ENCODE measurements at places on chromosomes 11 and 22.

- no peak for DNase-seq
Measured at GRCh38 chr22:33796494-33796893, 123.8 kb downstream of the LARGE1 start.

DNA sequence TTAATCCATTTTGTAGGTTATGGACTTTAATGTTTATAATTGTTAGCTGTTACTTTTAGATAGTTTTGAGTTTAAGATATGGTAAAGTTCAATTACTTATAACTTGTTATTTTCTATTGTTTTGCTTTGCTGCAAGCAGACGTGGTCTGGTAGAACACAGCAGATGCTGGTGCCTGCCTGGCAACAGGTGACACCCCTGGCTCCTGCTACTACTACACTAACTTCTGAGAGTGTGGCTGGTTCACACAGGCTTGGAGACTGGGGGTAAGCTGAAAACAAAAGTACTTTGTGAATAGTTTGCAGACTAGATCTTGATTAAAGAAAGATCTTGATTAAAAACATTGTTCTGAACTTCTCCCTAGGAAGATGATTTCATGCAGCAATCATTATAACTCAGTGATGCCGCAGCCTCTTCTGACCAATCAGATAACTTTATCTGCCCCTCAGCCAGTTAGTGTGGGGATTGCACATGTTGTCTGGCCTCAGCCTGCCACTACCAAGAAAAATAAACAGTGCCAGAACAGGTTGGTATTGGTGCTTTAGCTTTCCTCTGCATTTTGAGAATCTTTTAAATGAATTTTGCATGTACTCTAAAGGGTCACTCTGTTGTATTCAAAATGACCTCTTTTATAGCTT lies 90.4 kb downstream of the HIPK3 start:
- DNase-seq: no peak

DNA sequence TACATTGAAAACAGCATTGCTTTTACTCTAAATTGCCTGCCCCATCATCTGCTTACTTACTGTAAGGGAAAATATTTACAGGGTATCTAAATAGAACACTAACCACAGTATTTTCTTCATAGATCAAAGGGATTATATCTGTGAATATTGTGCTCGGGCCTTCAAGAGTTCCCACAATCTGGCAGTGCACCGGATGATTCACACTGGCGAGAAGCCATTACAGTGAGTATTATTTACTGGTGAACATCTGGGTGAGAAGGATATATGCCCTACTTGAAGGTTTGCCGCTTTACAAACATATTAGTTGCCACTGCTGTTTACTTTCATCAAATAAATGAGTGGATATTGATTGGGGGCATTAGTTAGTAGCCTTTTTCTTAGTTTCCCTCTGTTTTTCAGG lies 5.9 kb upstream of the CNTF start:
- DNase-seq: peak; percentile 92

DNA sequence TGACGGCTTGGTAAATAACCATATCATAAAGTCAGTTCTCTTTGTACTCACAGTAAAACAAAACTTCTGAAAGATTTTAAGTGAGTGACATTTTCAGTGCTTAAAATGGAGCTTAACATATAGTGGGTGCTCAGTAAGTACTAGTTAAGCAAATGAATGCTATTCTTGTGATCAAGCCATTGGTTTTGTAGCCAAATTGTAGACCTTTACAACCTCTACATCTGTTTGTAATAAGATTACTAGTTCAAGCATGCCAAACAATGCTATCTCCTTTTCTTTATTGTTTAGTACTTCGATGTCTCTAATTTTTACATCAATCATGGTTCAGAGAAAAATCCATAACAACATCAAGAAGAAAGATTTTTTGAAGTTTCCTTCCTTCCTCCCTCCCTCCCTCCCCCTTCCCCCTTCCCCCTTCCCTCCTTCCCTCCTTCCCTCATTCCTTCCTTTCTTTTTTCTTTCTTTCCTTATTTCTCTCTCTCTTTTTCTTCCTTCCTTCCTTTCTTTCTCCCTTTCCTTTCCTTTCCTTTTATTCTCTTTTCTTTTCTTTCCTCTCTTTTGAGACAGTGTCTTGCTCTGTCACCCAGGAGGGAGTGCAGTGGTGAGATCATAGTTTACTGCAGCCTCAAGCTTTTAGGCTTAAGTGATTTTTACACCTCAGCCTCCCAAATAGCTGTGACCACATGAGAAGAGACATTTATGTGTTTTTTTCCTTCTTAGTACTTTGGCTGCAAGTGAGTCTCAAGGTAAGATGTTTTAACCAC lies 5.7 kb upstream of the OR51B4 start:
- DNase-seq: no peak

GRCh38 chr11:126433244-126433846 lies 77.9 kb downstream of the ST3GAL4 start:
- DNase-seq: no peak

- no peak for DNase-seq
Measured at GRCh38 chr22:45783690-45784089, 112.1 kb downstream of the ATXN10 start.

- DNase-seq: no peak
Measured at GRCh38 chr22:47419239-47419638, 656.8 kb downstream of the TBC1D22A start.

DNA sequence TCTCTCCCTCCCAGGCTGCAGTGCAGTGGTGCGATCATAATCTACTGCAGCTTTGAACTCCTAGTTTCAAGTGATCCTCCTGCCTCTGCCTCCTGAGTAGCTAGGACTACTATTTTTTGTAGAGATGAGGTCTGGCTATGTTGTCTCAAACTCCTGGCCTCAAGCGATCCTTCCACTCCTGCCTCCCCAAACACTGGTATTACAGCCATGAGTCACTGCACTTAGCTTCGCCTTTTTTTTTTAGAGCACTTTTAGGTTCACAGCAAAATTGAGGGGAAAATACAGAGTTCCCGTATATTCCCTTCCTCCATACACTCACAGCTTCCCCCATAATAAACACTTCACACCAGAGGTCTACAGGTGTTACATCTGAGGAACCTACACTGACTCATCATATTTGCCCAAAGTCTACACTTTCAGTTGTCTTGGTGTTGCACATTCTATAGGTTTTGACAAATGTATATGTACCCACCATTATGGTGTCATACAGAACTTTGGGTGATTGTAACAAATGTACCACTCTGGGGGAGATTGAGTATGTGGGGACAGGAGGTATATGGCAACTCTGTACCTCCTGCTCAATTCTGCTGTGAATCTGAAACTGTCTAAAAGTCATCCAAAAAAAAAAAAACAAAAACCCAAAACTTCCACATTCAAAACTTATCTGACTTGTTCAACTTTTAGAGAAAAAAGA lies 11.3 kb upstream of the SLC37A4 start:
- DNase-seq: no peak

DNA sequence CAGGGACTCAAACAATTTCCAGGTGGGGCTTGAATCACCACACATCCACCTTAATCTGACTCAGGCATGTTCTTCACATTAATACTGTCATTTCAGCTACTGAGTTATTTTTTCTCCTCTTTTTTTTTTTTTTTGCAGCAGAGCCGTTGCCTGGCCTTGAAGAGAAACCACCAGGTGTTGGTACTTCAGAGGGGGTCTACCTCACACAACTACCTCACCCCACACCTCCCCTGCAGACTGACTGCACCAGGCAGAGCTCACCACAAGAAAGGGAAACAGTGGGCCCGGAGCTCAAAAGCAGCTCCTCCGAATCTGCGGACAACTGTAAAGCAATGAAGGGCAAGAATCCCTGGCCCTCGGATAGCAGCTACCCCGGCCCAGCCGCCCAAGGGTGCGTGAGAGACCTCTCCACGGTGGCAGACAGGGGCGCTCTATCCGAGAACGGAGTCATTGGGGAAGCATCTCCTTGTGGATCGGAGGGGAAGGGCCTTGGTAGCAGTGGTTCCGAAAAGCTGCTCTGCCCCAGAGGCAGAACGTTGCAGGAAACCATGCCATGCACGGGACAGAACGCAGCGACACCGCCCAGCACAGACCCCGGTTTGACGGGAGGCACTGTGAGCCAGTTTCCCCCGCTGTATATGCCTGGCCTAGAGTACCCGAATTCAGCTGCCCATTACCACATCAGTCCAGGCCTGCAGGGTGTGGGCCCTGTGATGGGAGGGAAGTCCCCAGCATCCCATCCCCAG lies 15.1 kb upstream of the SLC25A18 start:
- DNase-seq: no peak

GRCh38 chr11:45176996-45177395 lies 30.6 kb downstream of the PRDM11 start:
- DNase-seq: no peak

DNA sequence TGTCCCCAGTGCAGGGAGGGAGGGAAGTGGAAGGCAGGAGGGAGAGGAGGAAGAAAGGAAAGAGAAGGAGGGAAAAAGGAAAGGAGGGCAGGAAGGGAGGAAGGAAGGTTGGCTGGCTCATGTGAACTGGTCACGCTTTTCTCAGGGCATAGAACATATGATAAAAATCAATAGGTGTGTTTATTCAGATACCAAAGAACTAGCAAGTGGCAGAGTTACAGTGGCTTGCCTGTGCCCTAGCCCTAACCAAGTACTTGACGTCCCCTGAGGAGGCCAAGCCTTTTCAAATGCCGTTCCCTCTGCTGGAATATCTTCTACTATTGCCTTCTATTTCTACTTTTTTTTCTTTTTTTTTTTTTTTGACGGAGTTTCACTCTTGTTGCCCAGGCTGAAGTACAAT lies 33.5 kb downstream of the CHRDL2 start:
- no peak for DNase-seq

DNA sequence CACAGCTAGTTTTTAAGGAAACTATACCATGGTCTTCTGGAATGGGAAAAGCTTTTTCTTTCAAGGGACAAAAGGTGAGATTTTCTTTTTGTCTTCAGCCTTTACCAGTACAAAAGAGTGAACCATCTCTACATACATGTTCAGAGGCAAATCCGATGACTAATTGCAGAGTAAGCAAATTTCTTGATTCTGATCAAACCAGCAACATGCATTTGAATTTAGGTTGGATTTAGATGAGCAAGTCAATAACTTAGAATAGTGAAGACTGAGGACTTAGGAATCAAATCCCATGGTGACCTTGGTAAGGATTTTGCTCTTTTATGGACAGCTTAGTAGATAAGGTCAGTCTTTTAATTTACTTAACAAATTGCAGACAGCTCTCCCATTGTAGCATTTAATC lies 65.9 kb upstream of the BLID start:
- DNase-seq: peak; percentile 49

DNA sequence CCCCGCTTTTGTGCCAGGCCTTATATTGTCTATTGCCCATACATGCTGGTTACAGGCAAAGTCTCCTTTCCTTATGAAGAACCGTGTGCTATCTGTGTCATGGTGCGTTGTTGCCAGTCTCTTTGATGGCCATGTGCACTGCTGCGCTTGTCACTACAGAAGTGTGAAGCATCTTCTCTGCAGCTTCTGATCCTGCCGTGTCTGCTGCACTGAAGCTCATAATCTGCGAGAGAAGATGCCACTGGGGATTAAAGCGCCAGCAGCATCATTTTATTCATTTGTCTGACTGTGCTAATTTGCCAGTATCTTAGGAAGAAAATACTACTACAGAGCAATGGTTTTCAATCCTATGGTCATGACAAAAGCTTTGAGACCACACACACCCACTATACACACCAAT lies 330.1 kb downstream of the FAT3 start:
- DNase-seq: no peak

DNA sequence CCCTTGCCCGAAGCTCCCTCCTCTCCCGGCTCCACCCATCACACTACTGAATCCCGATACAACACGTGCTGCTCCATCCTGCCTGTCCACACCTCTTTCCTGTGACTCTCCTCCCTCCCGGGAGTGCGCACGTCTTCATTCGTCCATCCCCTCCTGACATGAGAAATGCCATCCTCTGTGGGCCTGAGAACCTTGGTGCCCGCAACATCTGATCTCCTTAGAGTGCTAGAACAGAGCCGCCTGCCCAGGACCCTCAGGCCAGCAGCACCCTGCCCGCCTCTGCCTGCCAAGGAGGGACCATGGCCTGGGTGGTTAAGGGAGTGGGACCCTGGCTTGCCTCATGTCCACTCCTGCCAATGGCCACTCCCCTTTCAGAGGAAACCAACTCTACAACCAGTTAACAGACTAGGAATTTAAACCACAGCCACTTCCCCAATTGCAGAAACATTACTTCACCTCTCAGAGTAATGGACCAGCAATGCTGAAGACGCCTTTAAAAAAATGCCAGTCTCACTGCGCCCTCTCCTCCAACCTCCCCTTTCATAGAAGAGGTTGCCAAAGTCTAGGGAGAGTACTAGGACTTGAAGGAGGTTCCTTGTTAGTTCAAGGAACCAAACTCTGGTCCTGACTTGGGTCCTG lies 466.3 kb downstream of the OPCML start:
- peak; percentile 28 for DNase-seq

DNA sequence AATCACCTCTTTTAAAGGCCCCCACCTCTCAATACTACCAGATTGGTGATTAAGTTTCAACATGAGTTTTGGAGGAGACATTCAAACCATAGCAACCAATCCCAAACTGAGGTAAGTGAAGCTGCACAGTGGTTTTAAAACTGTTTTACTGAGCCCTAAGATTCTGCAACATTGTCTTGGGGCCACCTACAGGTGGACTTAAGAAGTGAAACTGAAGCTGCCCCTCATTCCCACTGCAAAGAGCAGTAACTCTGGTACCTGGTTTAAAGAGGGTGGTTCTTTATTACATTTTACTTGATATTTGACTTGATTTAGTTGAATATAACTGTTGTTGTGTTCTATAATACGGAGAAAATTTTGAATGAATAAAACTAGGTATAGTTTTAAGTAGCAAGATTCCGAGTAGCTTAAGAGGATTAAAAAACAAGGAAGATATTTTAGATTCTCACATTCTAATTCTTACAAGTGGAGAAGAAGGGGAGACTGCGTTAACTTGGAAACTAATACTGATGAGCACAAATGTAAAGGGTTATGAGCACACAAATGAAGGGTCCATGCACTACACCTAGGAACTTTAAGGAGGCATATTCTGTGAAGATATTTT lies 26.7 kb downstream of the SYT9 start:
- DNase-seq: peak; percentile 56

- peak; percentile 61 for DNase-seq
Measured at GRCh38 chr11:64742087-64742888, 1.7 kb downstream of the RASGRP2 start.

- DNase-seq: no peak
Measured at GRCh38 chr11:41237382-41237781, 222.1 kb downstream of the LRRC4C start.

GRCh38 chr22:32717337-32718240 lies 83.9 kb upstream of the TIMP3 start:
- no peak for DNase-seq

GRCh38 chr11:78207532-78208256 lies 19.0 kb downstream of the USP35 start:
- no peak for DNase-seq

DNA sequence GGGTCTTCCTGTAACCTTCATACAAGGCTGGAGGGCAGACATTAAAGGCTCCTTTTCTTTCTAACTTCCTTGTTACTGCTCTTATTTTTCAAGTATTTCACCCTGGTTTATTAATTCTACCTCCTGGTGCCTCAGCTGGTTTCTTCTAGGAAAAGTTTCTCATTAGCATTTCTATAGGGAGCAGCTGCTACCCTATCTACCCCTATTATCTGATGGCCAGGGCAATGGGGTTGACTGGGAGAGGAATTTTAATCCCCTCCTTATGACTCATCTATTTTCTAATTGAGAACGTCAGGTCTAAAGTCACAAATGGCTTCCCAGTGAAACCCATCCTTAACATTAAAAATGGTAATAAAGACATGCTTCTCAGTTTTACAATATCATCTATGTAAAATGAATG lies 5.0 kb downstream of the MAP6 start:
- DNase-seq: no peak
